Prostate gland (tissue), 2 donors: ENCODE measurements at places on chromosomes 6 and 20.

DNA sequence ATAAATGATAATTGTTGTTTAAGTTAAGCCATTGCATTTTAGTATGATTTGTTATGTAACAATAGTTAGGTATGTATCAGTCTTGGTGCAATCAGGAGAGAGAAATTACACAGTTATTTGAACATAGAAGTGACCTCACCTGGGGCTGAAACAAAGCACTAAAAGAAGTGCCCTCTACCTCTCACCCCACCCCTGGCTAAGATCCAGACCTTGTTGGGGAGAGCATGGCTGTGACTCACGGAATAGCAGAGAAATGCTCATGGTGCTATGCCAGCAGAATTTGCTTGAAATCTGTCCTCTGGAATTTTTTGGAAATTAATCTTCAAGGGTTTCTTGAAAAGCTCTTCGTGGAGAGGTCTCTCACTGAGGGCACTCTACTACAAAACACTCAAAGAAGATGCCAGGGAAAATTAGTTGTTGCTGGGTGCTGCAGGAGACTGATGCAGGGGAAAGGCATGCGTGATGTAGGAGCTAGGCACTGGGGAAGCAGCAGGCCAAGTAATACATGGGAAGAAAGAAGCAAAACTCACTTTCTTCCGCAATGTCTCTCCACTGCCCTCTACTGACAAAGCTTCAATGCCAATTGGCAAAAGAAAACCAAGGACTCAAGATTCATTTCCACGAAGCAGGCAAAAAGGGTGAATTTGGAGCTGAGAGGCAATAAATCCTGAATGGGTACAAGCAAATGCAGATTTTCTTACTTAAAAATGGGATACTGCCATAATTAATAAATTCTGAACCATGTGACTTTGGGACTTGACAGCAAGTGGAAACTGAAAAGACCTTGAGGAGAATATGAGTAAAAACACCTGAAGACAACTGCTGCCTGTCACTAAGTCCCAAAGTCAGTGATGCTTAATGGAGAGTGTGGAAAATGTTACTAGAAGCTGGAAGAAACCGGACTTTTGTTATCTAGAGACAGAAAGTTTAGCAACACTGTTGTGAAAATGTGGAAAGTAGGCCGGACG, 136.3 kb upstream of the ZNF184 start:
- DNase-seq = no peak

DNA sequence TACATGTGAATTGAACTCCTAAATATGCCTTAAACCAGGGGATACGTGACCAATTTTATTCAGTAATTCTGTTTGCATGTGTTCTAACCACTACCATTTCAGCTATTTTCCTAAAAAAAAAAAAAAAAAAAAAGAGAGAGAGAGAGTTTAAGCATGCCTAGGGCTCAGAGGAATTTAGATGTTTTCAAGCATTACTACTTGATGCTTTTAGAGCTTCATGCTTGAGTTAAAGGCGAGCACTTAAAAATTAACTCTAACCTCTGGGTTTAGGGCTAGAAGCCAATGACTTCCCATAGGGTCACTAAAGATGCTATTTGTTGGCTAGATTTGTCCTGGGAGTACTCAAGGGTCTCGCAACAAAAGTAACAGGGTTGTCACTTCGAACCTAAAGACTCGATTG, 217.7 kb downstream of the ATXN1 start:
- DNase-seq = no peak

DNA sequence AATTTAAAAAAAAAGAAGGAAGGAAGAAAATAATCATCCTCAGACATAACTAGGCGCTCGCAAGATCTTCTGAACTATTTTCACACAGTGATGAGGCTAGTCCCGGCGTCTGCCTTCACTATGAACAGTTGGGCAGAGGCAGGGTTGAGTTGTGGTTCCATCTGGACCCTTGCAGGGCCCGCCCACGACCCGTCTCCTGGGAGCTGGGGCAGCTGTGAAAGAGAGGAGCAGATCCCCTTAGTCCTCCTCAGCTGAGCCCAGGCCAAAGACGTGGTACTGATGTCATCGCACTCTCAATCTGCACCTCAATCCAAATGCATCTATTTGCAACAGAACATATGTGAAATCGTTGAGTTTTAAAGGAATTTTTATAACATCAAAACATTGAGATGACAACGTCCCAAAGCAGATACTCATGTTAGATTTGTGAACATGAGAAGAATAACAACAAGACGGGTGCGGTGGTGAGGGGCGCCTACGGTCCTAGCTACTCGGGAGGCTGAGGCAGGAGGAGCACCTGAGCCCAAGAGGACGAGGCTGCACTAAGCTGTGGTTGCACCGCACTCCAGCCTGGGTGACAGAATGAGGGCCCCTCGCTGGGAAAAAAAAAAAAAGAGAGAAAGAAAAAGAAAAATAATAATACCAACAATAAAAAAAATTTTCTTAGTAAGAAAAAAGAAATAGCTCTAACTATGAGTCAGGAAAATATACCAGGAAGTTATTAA, 15.3 kb downstream of the TCFL5 start:
- DNase-seq = no peak

DNA sequence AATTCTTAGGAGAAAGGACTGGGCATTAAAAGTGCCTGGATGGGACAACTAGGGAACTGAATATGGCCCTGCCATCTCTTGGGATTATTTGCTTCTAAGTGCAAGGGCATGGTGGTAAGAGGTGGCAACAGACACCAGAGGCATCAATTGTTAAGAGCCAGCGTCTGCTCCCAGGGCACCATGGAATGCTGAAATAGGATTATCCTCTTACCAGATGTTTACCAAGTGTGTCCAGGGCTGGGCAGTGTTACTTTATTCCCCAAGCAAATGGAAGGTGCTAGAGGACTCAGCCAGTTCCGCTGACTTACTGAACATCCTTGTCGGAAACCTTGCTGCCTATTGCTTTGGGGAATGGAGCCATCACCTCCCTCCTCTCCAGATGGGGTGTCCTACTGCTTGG, 273.6 kb upstream of the SUPT3H start:
- no peak for DNase-seq

DNA sequence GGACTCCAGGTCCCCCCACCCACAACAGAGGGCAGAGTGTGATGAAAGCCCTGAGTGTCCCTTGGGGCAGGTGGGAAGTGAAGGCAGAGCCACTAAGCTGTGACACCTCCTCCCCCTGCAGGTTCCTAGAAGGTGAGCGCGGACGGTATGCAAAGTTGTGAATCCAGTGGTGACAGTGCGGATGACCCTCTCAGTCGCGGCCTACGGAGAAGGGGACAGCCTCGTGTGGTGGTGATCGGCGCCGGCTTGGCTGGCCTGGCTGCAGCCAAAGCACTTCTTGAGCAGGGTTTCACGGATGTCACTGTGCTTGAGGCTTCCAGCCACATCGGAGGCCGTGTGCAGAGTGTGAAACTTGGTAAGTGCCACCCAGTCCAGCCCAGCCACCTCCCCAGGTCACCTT, 159.6 kb upstream of the RNF24 start:
- no peak for DNase-seq

GRCh38 chr6:147205690-147206600, 1.7 kb downstream of the STXBP5 start:
- DNase-seq = no peak

DNA sequence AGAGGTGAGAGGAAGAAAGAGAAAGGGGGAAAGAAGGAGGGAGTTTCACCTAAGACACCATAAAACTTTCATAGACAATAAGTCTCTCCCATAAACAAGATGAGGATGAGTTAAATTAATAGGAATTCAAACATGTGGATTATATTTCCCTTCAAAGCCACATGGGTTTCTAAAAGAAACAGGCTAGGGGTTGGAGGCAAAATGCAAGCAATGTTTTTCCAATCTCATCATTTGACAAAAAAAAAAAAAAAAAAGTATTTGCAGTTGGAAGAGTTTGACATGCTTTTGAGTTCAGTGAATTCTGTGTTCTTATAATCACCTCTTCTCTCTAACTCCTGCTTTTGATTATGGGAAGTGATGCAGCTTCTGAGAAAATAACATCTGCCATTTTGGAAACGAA, 286.5 kb upstream of the PRND start:
- DNase-seq = no peak

DNA sequence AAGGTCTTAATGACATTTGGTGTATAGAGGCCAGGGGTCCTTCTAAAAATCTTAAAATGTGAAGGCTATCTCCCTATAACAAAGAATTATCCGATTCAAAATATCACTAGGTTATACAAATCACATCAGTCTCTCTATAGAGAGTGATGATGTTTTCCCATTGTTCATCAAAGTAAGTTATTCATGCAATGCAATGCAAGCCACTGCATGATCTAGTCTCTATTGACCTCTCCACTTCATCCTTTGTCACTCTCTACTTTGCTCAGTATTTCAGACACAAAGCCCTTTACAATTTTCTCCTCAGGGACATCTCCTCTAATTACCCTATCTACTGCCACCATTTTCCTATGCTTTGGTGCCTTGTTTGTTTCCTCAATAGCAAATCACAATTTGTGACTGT, 628.0 kb downstream of the HTR1B start:
- DNase-seq = no peak

- no peak for DNase-seq
Observed at GRCh38 chr6:129513471-129513870, 196.5 kb downstream of the ARHGAP18 start.

DNA sequence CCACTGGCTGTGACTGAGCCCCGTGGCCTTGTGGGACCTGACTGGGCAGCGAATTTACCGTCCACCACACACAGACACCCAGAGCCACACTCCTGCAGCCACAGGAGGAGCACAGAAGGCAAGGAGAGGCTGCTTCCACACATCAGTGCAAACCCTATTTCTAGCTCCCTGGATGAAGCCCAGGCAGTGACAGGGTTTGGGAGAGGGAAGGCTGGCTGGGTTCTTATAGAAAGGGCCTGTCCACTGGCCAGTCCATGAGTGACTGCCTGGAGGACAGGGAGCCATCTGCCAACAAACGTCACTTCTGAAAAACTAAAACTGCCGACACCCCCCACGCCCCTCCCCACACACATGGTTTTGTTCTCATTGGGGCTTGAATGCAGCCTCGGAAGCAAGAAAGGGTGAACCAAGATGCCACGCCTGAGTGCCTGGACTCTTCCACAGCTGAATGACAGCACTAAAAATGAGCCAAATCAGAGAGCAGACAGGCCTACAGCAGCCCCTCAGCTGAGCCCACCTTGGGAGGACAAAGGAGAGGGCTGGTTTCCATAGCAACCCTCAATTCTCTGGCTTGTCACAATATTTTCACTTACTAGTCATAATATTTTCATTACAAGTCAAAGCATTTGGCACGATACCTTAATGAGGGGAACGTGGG, 38.4 kb downstream of the RRBP1 start:
- no peak for DNase-seq

- no peak for DNase-seq
Observed at GRCh38 chr6:133393891-133394290, 152.7 kb downstream of the EYA4 start.

DNA sequence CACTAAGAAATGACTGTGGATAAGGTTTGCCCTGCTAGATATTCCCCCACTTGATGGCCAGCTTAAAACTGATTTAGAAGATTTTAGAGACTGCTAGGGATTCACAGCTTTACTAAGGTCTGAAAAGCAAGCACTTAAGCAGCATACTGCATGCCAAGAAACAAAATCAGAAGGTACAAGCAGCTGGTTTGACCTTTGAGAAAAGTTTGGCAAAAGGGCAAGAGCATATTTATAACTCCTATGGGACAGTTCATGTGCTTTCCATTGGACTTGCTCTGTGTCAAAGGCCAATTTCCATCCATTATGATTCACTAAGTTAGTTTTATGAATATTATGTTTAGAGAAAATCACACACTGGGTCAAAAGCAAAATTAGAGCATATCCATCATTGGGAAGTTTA, 402.8 kb downstream of the PKHD1 start:
- DNase-seq = no peak

- peak; percentile 57 for DNase-seq
Observed at GRCh38 chr20:64238115-64238825, 17.3 kb upstream of the PCMTD2 start.

DNA sequence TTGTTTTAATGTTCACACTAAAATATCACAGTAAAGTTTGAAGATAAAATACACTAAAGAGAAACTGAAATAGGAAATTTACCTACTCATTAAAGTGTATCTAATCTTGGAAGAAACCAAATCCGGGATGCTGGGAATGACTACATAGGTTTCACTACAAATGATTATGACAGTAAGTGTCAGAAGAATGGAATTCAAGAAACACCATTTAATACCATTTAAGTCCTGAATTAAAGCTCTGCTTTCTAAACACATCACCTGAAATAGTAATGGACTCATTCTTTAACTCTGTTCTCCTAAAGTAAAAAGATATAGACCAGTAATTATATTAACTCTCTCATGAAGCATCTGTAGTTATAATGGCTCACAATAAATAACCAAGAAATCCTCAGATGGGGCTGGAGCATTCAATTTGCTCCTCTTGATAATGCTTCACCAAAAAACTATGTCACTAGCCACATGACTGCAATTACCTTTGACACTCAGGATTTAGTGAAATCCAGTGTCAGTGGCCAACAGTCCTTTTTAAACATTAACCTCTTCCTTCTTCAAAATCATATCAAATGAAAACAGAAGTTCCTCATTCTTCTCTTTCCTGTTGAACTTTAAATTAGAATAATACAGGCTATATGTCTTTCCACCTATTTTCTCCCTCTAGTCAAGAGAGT, 41.4 kb downstream of the MAP7 start:
- no peak for DNase-seq

DNA sequence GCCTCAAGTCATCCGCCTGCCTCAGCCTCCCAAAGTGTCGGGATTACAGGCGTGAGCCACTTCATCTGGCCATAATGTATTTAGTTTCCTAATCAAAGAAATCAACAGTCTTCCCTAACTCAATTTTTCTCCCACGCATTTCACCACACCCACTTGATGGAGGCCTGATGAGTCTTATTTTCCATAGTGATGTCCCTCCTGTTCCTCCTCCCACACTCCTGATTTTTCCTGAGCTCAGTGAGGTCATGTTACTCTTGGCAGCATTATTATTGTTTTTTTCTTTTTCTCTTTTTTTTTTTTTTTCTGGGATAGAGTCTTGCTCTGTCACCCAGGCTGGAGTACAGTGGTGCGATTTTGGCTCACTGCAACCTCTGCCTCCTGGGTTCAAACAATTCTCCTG, 8.9 kb downstream of the ABRACL start:
- no peak for DNase-seq

DNA sequence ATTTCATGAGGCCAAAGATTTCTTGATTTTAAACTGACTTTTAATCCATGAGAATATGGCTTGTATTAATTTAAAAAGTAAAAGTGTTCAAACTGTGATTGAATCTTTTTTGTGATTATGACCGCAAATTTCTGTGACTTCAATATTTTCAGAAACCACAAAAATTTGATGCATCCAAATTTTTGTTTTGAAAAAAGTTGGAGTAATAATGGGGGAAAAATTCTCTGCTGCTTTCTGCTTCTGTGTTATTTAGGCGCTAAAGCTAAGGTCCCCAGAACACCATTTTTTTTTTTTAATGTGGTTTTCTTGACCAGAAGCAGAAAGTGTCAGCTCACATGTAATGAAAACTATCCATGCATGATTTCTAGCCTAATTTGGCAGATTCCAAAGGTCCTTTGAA, 65.3 kb downstream of the GRIK2 start:
- DNase-seq = no peak

GRCh38 chr6:90103056-90103800, 193.4 kb downstream of the BACH2 start:
- DNase-seq = no peak
